ENCODE measurements at places on chromosomes 1 and 21. TPM values are rescaled to one million over a fixed set of nuclear protein-coding genes. Genes with fewer than 3 reads are reported as not detected.
A peak's percentile ranks its signal among the peaks of the same experiment; 100 is the strongest.

DNA sequence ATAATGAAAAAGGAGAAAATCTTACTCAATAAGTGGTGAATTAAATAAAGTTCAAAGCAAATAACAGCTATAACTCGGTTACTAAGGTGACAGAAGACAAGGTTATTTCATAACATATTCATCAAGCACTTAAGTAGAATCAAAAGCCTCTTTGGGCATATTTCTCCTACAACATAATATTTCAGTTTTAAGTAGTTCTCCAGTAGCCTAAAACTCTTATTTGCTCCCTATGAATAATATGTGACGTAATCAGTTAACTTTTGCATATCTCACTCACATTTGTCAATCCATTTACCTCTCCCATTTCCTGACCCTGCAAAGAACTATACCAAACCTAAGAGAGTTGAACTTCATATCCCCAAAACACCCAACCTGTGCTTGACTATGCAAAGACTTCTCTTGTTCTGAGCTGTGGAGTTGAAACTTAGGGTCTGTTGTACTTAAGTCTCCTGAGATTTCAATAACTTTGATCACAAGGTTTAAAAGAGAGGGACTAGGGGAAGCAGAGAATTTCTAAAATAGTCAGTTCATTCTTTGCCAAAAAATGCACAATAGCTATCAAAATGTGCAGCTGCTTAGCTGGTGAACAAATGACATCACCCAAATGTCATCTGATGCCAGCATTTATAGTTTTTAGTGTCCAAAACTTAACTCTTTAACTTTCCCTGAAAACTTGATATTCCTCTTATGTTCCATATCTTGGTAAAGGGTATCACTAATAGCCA, 37.2 kb downstream of the TTLL7 start:
- DNase-seq: no peak

GRCh38 chr1:241706967-241707366, 54.9 kb downstream of the WDR64 start:
- peak; percentile 97 for DNase-seq

DNA sequence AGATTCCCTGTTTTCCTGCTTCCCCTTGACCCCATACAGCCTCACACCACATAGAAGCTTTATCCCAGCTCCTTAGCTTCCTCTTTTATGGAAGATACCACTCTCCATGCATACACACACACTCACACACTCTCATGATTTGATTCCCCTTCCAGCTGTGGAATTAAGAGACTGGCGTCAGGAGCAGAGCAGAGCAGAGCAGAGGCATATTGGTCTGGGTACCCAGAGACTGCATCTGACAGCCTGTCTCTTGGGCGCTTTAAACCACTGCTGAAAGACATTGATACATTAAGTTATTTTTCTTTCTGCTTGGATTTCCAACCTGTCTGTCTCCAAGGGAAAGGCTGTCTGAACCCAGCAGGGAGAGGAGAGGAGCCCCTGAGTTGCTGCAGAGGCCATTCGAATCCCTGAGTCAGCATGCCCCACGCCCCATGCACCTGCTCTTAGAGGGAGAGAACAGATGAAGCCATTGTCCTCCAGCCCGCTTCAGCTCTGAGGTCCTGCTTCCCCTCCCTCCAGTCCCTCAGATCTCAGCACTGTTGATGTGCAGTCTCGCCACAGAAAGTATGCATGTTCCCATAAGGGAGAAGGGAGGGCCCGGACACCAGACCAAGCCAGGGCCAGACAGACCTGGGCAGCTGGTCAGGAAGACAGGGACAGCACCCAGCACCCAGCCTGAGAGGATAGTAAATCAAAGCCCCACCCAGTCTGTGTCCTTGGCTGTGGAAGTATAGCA, 66.7 kb upstream of the GJB5 start:
- DNase-seq: no peak

- DNase-seq: no peak
Measured at GRCh38 chr1:107230121-107230520, 89.3 kb downstream of the NTNG1 start.

GRCh38 chr1:45658171-45658570, 28.2 kb downstream of the GPBP1L1 start:
- DNase-seq: no peak

GRCh38 chr1:168794057-168794456, 65.1 kb upstream of the DPT start:
- DNase-seq: peak; percentile 15

DNA sequence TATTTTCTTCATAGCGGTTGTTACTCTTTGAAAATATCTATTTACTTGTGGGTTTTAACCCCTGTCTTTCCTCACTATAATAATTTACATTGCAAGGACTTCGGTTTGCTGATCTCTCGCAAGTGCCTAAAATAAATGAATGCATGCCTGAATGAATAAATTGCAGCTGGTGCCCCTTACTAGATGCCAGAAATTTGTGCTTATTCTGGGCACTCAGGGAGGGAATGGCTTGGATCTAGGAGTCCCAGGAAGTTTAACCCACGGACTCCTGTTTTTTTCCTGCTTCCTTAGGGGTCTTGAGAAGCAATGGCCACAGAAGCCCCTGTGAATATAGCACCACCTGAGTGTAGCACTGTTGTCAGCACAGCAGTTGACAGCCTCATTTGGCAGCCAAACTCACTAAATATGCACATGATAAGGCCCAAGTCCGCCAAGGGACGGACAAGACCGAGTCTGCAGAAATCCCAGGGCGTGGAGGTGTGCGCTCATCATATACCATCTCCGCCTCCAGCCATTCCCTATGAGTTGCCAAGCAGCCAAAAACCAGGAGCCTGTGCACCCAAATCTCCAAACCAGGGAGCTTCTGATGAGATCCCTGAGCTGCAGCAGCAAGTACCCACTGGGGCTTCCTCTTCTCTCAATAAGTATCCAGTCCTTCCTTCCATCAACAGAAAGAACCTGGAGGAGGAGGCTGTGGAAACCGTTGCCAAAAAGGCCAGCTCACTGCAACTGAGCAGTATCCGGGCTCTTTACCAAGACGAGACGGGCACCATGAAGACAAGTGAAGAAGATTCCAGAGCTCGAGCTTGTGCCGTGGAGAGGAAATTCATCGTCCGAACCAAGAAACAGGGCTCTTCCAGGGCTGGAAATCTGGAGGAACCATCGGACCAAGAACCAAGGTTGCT, 4.2 kb upstream of the PLA2G2C start:
- DNase-seq: no peak

The GPR37L1 gene
- total RNA-seq: not detected

The FCAMR gene
- total RNA-seq: not detected

Data from M059J (cell line).